ENCODE measurements at places on chromosomes 12 and 14. TPM values are rescaled to one million over a fixed set of nuclear protein-coding genes. Genes with fewer than 3 reads are reported as not detected.
A peak's percentile ranks its signal among the peaks of the same experiment; 100 is the strongest.

DNA sequence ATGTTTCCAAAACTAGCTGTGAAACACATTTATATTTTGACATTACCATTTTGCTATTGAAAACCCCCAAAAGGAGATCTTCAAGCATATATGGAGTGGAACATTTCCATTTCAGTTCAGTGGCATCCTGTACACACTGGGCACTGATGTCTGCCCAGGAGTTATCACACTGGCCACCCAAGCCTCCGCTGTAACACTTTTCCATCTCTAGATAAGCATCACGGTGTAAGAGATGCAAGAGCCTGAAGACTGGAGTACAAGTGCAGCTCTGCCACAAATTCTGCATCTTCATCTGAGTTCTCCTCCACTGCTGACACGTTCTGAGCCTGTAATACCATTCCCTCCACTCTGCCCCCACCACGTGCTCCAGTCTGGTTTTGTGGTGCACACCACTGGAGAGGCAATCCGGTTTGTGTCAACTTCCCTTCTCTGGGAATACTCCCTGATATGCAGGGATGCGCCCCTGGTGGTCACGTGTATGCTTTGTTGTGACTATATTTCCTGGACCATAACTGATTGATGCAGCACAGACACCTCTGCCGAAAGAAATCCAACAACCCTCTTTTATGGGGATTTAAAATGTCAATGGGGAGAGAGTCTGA is 12.7 kb downstream of the SPTLC2 start:
- DNase-seq, result no peak

GRCh38 chr14:59788176-59788575 is 82.4 kb downstream of the RTN1 start:
- DNase-seq, result no peak

GRCh38 chr12:27979145-27979544 is 6.6 kb upstream of the PTHLH start:
- DNase-seq, result no peak

- no peak for DNase-seq
Observed at GRCh38 chr12:46908936-46909635, 83.3 kb upstream of the SLC38A4 start.

GRCh38 chr14:64461221-64461620 is 4.1 kb upstream of the AKAP5 start:
- no peak for DNase-seq

GRCh38 chr14:103343905-103344797 is 10.1 kb downstream of the EIF5 start:
- no peak for DNase-seq

- DNase-seq, result no peak
Observed at GRCh38 chr14:59483363-59483762, 845 bp downstream of the L3HYPDH start.

DNA sequence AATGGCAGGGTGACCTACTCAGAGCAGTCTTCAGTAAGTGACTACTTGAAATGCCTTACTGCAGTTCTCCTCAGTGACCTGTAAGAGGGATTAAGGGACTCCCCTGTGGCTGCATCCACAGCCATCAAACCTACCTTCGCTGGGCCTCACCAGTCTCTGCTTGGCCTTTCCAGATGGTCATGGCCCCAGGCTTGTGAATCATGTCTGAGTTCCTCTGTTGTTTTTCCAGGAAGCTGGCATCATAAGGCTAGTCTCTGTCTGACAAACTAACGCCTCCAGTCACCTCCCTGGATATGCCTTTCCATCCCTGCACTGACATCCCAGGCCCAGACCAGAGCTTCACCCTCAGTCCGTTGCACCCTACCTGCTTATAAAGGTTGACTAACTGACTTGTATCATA is 14.0 kb downstream of the RNASE2 start:
- DNase-seq, result no peak

DNA sequence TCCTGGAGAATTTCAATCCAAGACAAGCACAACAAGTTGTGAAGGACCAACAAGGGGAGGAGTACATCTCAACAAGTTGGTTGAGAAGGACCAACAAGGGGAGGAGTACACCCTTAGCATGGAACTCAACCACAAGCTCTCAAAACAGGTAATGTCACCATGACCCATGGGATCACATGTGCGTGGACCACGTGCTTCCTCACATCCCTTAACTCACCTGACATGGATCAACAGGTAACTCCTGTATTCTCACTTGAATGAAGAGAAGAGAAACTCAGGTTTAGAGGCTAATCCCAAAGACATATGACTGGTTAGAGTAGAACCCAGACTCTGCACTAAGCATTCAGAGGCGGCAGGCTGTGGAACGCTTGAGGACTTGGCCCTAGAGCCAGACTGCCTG is 6.2 kb downstream of the CRACR2A start:
- DNase-seq, result no peak

- DNase-seq, result peak; percentile 56
Observed at GRCh38 chr12:96210376-96211055, 16.3 kb downstream of the ELK3 start.

- no peak for DNase-seq
Observed at GRCh38 chr12:52601671-52602070, 408 bp upstream of the KRT72 start.

- no peak for DNase-seq
Observed at GRCh38 chr12:120932058-120932457, 27.9 kb upstream of the SPPL3 start.

GRCh38 chr12:78118486-78118885 is 287.8 kb downstream of the NAV3 start:
- DNase-seq, result no peak

DNA sequence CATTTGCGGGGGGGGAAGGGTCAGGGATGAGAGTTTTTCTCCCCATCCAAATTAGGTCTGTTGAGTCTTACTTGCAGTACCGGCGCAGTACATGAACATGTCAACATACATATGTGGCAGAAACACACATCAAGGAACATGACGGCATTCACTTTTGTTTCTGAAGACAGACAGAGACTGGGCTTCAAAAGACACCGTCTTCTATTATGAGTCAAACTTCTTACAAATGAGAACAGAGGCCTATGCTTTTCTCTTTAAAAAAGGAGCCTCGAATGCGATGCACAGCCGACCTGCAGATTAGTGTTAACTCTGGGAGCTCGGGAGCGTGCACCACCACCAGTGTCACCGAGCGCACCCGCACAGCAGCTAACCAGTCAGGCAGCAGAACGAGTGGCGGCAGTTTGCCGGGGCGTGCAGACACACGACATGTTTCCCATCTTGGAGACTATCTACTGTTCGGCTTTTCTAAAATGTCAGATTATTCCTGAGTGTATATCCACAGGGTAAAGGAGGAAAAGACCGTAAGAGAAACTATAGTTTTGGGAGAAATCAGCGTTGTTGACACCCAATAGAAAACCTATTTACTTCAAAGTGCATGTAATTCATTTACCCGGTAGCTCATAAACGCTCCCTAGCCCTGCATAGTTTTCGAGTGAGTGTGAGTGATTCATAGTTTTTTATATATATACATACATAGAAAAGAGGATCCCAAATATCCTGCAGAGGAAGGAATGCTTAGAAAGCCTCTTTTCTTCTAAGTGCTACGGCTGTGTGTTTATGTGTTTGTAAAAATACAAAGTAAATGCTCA is 33.0 kb downstream of the UBR7 start:
- no peak for DNase-seq

GRCh38 chr14:85482552-85482951 is 47.4 kb upstream of the FLRT2 start:
- no peak for DNase-seq

- no peak for DNase-seq
Observed at GRCh38 chr12:92786045-92786444, 83.3 kb downstream of the PLEKHG7 start.

DNA sequence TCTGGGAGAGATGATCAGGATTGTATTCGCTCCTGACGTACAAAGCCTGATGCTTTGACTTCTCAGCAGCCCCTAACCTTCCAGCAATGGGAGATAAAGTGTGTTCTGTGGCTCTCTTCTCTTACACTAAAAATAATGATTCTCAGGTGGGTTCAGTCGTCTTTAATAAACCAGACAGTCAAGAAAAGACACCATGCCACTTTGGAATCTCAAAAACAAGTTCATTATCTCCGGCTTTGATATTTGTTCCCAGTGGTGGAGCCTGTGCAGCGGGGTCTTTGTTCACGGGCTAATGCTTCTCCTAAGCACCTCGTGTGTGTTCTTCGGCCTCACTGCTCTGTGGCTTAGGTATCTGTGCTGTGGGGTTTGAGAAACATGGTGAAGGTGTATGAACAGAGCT is 1.6 kb downstream of the ACVR1B start:
- DNase-seq, result no peak

FGD4 gene
- total RNA-seq, result 0.23 TPM

SLC6A12 gene
- total RNA-seq, result 0.33 TPM

OTOGL gene
- not detected for total RNA-seq

E2F7 gene
- 0.17 TPM for total RNA-seq

KRT86 gene
- not detected for total RNA-seq

EGLN3 gene
- total RNA-seq, result 4.9 TPM

OAS1 gene
- 10.9 TPM for total RNA-seq

PROX2 gene
- not detected for total RNA-seq

NINJ2 gene
- total RNA-seq, result 3.7 TPM

TAS2R9 gene
- not detected for total RNA-seq

Data from CD4-positive, alpha-beta memory T cell (primary cell).